ENCODE measurements at places on chromosomes 16 and 17.

DNA sequence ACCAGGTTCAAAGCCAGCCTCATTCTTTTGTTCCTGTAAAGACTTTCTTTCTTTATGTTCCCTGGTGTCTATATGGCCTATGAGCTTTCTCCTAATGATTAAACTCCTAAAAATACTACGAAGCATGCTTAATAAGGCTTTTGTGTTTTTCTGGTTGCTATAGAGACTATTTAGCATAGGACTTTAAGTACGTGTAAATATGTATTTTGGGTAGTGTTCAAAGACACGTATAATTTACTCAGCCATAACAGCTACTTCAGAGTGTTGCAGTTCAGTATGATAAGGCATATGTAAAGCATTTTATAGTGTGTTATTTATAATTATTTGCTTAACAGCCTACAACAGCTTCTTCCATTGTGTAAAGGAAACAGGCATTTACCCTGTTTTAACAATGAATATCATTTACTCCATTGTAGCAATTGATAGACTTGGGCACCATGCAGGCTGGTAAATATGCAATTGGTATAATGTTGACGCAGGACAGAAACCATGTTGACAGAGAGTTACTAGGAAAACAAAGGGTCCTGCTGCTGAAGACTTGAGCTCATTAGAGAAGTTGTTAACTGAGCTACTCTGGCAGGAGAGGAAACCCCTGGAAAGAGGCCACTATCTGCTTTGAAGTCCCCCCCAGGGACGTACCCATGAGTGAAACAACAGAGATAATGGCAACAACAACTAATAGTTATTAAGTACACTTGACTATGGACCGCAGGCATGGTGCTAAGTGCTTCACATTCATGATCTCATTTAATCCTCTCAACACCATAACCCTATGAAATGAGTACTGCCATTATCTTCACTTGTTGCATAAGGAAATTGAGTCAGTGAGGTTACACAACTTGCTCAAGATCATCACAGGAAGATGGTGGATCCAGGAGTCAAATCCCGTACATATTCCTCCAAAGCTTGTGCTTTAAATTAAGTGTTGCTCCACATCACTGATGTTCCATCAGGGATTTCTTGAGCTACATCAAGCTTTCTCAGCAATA is 342.2 kb upstream of the DYNLRB2 start:
- peak; percentile 99 for DNase-seq

GRCh38 chr16:81816793-81817210 is 37.7 kb downstream of the PLCG2 start:
- DNase-seq: no peak

DNA sequence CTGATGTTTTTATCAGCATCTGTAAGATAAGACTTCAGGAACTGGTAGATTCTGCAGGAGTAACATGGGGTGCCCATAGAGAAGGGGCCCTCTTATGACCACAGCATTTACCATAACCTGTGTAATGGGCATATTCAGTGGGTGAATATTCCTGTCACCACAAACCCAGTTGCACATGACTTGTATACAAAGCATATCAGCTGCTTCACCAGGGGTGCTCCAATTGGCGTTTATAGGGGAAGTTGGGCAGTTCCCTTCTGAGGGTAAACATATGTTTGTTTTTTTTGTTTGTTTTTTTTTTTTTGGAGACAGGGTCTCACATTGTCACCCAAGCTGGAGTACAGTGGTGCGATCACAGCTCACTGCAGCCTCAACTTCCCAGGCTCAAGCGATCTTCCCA is 11.5 kb upstream of the ZG16 start:
- DNase-seq: no peak

DNA sequence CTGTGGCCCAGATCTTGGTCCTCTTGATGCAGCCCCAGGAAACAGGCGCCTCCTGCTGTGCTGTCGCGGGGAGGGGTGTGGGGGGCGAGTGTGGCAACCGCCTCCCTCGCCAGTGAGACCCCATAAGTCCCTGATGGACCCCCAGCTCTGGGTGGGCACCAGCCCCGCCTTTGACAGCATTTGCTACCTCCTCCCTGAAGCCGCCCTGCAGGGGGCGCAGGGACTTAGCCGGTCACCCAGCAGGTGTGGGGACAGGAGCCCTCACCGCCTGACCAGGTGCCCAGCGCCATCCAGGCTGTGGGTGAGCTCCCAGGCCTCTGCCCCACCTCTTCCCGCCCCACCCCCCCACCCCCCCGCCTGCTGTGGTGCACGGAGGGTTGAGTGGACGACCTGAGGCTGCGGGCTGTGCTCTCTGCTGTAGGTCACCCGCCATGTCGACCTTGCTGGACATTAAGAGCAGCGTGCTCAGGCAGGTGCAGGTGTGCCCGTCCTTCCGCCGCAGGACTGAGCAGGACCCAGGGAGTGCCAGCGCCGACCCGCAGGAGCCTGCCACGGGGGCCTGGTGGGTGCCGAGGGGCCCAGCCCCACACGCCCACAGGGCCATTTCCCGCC is 4.8 kb downstream of the BAIAP3 start:
- DNase-seq: no peak

DNA sequence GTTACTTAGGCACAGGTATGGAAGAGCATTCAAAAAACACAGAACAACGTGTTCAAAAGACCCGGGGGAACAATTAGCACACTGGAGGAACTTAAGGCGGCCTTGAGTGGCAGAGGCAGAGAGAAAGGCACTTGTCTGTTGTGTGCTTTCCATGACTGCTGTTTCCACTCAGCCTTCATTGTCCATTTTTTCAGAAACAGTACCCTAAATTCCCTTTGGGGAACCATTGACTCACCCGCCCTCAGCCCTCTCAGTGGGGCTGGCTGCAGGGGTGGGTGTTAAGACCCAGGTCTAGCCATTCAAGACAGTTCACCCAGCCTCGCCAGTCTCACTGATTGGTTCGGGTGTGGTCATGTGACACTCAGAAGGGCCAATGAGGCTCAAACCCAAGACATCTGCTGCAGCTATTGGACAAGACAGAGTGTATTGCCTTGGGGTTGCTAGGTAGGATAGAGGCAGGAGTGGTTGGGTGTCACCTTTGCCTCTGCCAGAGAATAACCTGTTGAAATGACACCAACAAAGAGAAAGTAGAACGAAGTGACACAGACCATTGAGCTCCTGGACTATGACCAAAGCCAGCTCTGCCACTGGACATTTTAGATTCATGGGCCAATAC is 19.6 kb upstream of the CEP20 start:
- DNase-seq: peak; percentile 82

DNA sequence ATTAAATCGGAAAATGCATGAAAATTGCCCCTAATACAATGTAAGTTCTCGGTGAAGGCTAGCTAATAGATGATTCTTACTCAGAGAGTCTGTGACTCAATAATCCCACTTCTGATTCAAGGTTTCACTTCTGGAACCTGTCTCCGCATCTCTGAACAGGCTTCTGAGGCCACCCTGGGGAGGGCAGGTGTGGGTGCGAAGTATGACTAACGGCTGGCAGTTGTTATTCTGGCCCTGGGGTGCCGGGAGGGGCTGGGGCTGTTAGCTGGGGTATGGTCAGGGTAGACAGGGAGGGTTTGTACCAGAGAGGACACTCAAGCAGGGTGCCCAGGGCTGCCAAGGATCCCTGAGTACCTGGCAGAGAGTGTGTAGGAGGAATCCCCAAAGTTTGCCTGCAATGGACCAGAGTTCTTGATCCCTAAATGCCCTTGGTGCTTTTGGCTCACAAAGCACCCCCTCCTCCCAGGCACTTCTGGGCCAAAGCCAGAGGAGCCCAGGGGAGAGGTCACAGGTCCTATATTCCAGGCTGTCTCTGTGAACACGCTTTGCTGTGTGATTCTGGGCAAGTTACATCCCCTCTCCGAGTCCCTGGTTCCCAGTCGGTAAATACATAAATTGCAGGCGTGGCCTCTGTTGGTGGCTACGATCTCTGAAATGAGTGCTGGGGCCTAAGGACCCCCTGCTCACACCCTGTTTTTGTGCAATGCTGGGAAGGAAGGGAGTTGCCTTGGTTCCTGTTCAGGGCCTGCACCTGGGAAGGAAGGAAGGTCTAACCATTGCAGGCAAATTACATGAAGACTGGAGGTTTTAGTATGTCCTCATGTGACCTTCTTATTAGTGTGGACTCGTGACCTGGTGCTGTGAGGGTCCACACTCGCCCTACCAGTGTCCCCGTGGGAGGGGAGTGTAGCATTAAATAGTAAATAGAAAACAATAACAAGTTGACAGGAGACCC is 49.9 kb upstream of the CPNE2 start:
- no peak for DNase-seq

DNA sequence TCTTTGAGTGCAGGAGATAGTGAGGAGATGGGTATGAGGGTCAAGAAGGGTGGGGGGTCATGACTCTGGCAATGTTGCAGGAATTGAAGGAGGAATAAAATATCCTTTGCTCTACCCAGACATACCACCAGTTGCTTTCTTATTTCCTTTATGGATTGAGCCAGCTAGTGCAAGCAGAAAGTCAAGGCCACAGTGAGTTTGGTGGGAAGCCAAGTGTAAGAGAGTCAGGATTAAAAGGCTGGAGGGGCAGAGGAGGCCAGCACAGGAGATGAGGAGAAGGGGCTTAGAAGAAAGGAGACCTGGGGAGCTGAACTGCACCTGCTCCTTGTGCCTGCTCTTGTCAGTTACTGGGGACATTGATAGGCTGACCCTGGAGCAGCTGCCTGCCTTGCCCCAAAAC is 16.1 kb downstream of the PIRT start:
- no peak for DNase-seq

GRCh38 chr16:51181503-51181811 is 30.4 kb upstream of the SALL1 start:
- DNase-seq: no peak

DNA sequence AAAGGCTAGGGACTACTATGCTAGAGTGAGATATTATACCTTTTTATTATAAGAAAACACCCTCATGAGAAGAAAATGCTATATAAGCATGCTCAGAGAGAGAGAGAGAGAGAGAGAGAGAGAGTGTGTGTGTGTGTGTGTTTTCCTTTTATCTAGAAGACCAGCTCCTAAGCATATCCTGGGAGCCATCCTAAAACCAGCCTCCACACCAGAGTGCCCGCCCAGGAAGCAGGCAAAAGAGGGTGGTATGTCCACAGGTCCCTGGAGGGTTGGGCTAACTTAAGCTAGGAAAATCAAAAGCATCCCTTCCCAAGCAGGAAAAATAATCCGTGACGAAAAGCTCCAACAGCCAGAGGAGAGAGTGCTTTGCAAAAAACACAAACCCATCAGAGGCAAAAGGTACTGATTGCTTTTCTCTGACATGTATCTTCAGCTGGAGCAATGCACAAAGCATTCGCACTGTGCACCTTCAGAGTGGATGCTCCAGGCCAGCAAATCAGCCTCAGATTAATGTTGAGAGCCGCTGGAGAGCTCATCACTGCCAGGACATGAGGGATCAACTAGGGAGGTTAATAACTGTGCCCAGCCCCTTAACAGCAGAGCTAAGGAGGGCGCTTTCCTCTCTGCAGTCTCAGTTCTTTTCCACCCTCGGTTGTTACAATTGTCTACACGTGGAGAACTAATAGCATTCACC is 125.1 kb downstream of the SLC39A11 start:
- DNase-seq: no peak

DNA sequence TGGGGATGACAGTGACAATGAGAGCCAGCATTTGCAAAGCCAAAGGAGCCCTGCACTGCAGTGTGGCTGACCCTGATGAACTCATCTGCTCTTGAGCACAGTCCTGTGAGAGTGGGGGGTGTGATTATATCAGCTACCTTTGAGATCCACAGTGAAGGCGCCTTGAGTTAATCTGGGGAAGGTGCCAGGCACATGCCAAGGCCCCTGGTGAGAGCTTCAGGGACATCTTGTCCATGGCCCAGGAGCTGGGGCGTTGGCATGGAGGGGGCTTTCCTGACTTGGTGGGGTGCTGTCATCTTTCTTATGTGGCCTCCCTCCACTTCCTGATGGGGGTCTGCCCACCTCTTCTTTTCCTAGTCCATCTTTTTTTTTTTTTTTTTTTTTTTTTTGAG is 86.5 kb downstream of the SNX29 start:
- DNase-seq: no peak

DNA sequence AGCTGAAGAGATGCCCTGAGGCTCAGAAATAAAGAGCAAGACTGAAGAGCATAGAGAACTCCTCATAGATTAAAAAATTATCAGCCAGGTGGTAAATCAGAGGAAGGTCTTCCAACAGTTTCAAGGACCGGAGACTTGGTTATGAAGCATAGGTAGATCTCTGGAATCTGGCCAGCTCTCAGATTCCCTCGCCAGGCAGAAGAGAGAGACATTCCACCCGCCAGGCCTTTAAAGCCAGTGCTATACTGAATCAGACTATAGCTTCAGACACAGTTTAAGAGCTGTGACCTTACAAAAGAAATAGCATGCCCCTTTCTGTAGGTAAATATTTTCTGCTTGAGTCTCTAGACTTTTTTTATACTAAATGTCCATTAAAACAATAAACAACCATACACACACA is 70.3 kb downstream of the NFATC3 start:
- no peak for DNase-seq

- DNase-seq: no peak
These were observed 52.6 kb downstream of the PLCG2 start for GRCh38 chr16:81831722-81832126.

DNA sequence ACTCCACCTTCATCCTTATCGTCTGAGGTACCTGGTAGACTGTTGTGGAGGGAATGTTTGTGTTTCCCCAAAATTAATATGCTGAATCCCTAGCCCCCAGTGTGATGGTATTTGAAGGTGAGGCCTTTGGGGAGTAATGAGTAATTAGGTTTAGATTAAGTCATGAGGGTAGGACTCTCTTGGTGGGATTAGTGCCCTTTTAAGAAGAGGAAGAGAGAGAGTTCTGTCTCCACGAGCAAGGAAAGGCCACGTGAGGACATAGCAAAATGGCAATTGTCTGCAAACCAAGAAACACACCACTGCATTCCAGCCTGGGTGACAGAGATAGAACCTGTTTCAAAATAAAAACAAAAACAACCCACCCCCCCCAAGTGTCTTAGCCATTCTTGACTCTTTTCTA is 21.0 kb upstream of the DDX52 start:
- no peak for DNase-seq

DNA sequence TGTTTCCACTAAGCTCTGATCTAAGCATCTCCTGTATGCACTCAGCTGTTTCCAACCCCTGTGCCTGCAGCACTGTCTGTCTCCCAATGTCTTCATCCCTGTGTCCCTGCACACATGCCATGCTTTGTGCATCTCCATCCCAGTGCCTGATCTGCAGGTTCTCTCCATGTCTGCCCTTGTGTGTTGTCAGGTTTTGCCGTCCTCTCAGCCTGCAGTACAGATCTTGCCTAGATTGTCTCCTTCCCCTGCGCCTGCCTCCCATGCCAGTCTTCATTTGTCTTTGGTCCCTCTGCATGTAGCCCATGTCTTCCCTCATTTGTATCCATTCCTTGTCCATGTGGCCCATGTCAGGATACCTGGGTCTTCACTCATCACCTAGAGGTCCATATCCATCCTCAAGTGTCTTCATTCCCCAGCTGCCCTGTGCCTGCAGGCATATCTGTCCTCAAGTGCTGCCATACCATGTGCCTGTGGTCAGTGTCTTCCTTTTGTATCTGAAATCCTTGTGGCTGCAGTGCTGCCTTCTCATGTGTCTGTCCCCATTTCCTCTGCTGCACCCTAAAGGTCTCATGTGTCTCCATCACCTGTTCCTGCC is 71.5 kb downstream of the TNFRSF13B start:
- DNase-seq: no peak

GRCh38 chr16:57699481-57699880 is 4.9 kb downstream of the DRC7 start:
- no peak for DNase-seq

- no peak for DNase-seq
These were observed 1.2 kb downstream of the SREBF1 start for GRCh38 chr17:17835415-17836249.

Data from DMS153 (cell line).